ENCODE measurements at places on chromosomes 7 and 10. TPM values are rescaled to one million over a fixed set of nuclear protein-coding genes. Genes with fewer than 3 reads are reported as not detected.

- DNase-seq, result peak; percentile 97
Observed at GRCh38 chr10:95266674-95267095, 24.1 kb downstream of the PDLIM1 start.

GRCh38 chr10:97336006-97336405, 1.5 kb upstream of the FRAT2 start:
- DNase-seq, result no peak

- no peak for DNase-seq
Observed at GRCh38 chr10:133238466-133238804, 780 bp downstream of the VENTX start.

- peak; percentile 84 for DNase-seq
Observed at GRCh38 chr10:104329735-104330134, 8.5 kb downstream of the ITPRIP start.

- no peak for DNase-seq
Observed at GRCh38 chr10:63593576-63593975, 72.4 kb downstream of the REEP3 start.

DNA sequence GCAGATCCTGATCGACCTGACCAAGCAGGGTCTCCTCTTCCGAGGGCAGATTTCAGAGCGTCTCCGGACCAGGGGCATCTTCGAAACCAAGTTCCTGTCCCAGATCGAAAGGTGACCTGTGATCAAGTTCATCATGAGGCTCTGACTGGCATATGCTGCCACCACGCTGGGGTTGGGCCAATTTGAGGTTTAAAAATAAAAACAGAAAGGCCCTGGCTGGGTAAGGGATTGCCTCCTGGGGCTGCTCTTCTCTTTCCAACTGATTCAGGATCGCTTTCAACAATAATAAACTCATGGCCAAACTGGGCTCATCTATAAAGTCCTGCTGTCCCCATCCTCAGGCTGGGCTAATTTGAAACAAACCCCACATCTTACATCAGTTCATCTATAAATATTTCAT, 17.1 kb upstream of the HK1 start:
- no peak for DNase-seq

SFTPD gene
- not detected for polyA plus RNA-seq

GPR15LG gene
- polyA plus RNA-seq, result not detected
